SJSA1 (cell line): ENCODE measurements at places on chromosomes 4 and X. TPM values are rescaled to one million over a fixed set of nuclear protein-coding genes. Genes with fewer than 3 reads are reported as not detected.

- H3K27me3 ChIP-seq: no peaks in the 10 kb centered on the region
- no peak overlapping the region for H3K27ac ChIP-seq
- no peaks in the 10 kb centered on the region for H3K36me3 ChIP-seq
- DNase-seq: peak; percentile 27
Observed at GRCh38 chrX:154308108-154308946, 12.7 kb downstream of the TKTL1 start.

DNA sequence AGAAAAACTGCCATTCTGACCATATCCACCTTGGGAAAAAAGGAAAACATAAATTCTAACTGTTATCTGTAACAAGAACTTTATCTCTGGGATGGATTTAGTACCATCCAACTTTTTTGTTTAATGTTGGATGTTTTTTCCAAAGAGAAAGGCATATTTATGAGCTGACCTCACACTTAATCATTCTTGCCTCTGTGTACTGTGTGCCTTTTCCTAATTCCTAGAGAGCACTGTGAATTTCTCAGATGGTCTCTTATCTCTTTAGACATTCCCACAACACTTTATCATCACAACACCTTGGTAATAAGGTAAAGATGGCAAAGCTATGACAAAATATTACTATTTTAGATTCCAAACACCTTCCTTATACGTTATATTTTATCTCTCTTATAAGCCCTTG is 126.2 kb downstream of the COL4A6 start:
- H3K27ac ChIP-seq: peak overlapping the region; percentile 40; the same call in 1 of the 2 replicates
- H3K4me1 ChIP-seq: peaks cover 37% of the 10 kb centered on the region
- DNase-seq: no peak
- no peaks in the 10 kb centered on the region for H3K36me3 ChIP-seq
- no peak overlapping the region for H3K4me3 ChIP-seq
- H3K27me3 ChIP-seq: no peaks in the 10 kb centered on the region

GRCh38 chr4:144894573-144894972 is 203.4 kb downstream of the ANAPC10 start:
- H3K36me3 ChIP-seq: no peaks in the 10 kb centered on the region
- H3K4me1 ChIP-seq: no peaks in the 10 kb centered on the region
- no peak overlapping the region for H3K27ac ChIP-seq
- H3K4me3 ChIP-seq: no peak overlapping the region
- H3K27me3 ChIP-seq: no peaks in the 10 kb centered on the region

GRCh38 chr4:154529728-154530519 is 20.3 kb downstream of the PLRG1 start:
- no peak overlapping the region for H3K27ac ChIP-seq
- no peaks in the 10 kb centered on the region for H3K27me3 ChIP-seq
- H3K4me3 ChIP-seq: no peak overlapping the region
- DNase-seq: no peak
- no peaks in the 10 kb centered on the region; the same call in 1 of the 2 replicates for H3K36me3 ChIP-seq

DNA sequence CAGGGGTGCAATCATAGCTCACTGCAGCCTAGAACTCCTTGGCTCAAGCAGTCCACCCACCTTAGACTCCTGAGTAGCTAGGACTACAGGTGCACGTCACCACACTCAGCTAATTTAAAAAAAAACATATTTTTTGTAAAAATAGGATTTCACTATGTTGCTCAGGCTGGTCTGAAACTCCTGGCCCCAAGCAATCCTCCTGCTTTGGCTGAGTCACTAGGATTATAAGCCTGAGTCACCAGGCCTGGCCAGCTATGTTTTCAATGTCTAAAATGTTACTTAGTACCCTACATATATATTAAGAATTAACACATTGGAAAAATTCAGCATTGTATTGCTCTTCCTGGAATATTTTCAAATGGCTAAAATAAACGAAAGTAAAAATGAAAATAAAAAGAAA is 37.5 kb downstream of the PNPLA4 start:
- no peak overlapping the region for H3K27ac ChIP-seq
- H3K36me3 ChIP-seq: no peaks in the 10 kb centered on the region
- no peaks in the 10 kb centered on the region for H3K27me3 ChIP-seq
- no peak for DNase-seq

DNA sequence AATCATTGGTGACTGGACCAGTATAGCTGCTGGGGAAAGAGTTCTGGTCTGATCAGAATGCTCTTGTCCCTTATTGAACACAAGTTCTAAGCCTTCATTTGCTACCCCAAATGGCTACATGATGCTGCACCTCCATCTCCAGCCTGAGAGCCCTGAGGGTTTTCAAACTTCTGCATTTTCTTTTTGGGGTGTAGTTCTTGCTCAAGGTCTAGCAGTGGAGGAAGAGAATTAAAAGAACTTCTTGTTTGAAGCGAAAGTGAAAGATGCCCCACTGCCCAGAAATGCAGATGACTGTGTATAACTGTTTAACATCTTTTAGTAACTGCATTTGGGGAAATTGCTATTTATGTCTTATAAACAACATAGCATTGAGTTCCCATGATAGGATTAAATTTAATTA is 38.5 kb downstream of the LAMTOR3 start:
- no peak for DNase-seq
- H3K4me3 ChIP-seq: no peak overlapping the region
- H3K4me1 ChIP-seq: no peaks in the 10 kb centered on the region
- no peak overlapping the region for H3K27ac ChIP-seq
- H3K36me3 ChIP-seq: no peaks in the 10 kb centered on the region

The SLC9B1 gene
- 1.5 TPM in 1 of 2 replicates, not detected in the other for total RNA-seq

The TAB3 gene
- total RNA-seq: 3.8 and 11.1 TPM in 2 replicates

The CITED1 gene
- total RNA-seq: 0.11 and 3.8 TPM in 2 replicates
